ENCODE measurements at places on chromosomes 6 and 20.

DNA sequence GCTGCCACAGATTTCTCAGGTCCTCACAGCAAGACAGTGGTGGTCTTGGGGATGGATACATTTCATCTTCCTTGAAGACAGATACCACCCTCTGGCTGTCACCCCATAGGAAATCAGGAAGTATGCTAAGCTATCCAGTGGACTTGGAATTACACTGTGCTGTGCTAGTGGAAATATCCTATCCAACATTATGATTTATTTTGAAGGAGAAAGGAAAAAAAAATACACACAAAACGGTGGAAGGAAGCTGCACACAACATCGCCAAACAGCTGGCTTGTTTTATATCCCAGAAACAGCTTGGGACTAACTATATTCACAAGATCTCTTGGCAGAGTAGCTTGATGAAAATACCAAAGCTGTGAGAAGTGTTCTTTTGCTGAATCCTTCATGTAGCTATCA lies 257.6 kb downstream of the LAMA2 start:
- DNase-seq: no peak

DNA sequence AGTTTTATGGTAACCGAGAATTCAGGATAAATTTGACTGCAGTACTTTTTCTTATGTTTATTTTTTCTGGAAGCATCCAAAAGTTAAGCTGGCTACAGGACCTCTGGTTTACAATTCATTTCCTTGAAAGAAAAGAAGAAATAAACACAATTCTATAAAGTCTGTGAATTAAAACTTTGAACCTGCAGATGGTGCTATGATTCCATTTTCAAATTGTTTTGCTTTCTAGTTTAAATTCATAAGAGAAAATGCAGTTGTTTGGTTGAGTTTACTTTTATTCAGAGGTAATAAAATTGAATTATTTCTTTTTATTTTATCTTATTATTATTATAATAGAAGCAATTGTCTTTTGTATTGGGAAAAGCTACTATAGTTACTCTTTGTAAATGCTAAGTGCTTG lies 1.8 kb upstream of the VIP start:
- no peak for DNase-seq

GRCh38 chr20:4797275-4797674 lies 75.6 kb downstream of the PRND start:
- no peak for DNase-seq

- no peak for DNase-seq
Observed at GRCh38 chr6:48917233-48917632, 545.8 kb downstream of the MMUT start.

- DNase-seq: no peak
Observed at GRCh38 chr6:77318256-77318655, 145.0 kb downstream of the HTR1B start.

GRCh38 chr6:16109659-16110305 lies 19.1 kb upstream of the MYLIP start:
- no peak for DNase-seq

GRCh38 chr6:117506907-117507306 lies 24.4 kb downstream of the DCBLD1 start:
- no peak for DNase-seq
